Caco-2 (cell line): ENCODE measurements at places on chromosomes 12 and 14. TPM values are rescaled to one million over a fixed set of nuclear protein-coding genes. Genes with fewer than 3 reads are reported as not detected.

DNA sequence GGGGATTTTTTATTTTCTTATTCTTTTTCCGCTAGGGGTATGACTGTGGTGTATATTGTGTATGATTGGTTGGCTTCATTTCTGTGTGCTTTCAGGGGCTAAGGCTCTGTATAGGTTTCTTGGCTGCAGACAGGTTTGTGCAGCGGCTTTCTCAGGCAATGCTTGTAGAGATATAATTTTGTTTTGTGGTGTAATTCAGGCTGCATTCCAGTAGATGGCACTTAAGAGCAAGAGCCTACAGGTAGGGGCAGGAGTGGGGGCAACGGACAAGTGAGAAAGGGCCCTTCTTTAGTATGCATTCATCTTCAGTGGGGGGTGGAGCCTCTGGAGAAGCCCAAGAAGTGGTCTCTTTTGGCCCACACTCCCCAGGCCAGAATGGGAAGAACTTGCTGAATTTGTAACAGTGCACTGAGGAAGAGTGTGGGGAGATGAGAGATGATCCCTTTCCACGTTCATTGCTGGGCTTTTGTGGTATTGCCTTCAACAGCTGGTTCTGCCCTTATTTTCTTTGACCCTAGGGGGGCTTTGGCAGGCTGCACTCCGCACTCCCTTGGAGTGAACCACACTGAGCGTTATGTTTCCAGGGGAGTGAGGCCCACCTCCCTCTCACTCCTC lies 78.6 kb downstream of the IFNG-AS1 start:
- no peak overlapping the region for H3K27ac ChIP-seq
- no peaks in the 10 kb centered on the region for H3K36me3 ChIP-seq
- H3K4me3 ChIP-seq, result no peak overlapping the region
- H3K4me1 ChIP-seq, result no peaks in the 10 kb centered on the region

NPFF gene
- 2.4 TPM in 1 of 2 replicates, not detected in the other for total RNA-seq

DNA sequence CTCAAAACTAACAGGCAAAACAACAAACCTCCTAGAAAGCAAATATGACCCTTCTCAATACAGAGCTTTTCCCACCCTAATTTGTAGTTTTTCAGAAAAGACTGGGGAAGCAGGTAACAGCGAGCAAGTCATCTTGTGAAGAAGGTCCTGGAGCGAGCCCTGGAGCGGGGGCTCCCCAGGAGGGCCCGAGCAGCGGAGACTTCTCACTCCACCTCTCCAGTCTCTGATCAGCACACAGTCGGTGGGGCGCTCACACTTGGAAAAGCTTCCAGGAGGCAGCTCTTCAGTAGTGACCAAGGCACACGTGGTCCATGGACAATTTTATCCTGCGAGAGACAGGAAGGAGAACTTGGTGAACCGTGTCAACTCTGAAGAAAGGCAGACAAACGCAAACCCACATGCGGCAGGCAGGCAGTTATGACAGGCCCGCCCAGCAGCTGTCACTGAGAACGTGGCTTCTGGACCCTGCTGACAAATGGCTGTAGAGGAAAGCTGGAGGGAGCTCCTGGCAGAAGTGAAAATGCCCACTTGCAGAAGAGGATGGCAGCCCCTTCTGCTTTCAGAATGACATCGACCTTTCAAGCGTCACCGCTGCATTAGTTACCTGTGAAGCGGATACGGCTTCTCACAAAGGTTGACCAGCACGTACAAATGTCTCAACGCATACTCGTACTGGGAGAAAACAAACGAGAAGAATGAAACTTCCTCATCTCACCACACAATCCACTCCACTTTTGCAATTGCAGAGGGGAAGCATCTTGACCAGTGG lies 44.2 kb downstream of the LGMN start:
- DNase-seq, result no peak
- H3K4me3 ChIP-seq, result no peak overlapping the region
- H3K27ac ChIP-seq, result no peak overlapping the region

SDR9C7 gene
- total RNA-seq, result not detected in 2 replicates

- no peaks in the 10 kb centered on the region for H3K27me3 ChIP-seq
- no peaks in the 10 kb centered on the region; the same call in 1 of the 2 replicates for H3K36me3 ChIP-seq
- DNase-seq, result peak; percentile 70
- peak overlapping the region; percentile 36 for H3K27ac ChIP-seq
Measured at GRCh38 chr12:87439990-87440827, 589.0 kb downstream of the C12orf50 start.
